NCI-H226 (cell line): ENCODE measurements at places on chromosomes 4 and X.

- DNase-seq, result no peak
These were observed 719.5 kb upstream of the SLIT2 start for GRCh38 chr4:19531906-19532848.

DNA sequence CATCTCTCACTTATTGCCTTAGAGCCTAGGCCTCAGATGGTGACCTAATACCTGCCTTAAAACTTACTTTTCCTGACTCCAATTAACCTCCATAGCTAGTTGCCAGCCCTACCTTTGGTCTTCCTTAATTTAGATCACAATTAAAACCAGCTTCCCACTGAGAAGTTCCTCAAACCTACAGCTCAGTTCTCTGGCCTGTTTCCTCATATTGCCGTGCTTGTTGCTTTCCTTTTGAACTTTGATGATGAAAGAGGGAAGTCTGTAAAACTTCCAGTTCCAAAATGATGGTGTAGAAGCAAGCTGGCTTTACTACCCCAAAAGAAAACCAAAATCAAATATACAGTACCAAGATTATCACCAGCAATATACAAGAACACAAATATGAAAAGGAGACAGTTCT is 28.9 kb upstream of the CAMK2D start:
- no peak for DNase-seq

- DNase-seq, result no peak
These were observed 63.4 kb downstream of the NUDT10 start for GRCh38 chrX:51395810-51396728.

GRCh38 chr4:120855307-120856001 is 67.1 kb downstream of the PRDM5 start:
- DNase-seq, result no peak

GRCh38 chrX:108344216-108344615 is 94.0 kb downstream of the COL4A6 start:
- DNase-seq, result no peak

GRCh38 chr4:10354225-10354624 is 103.0 kb downstream of the ZNF518B start:
- DNase-seq, result no peak

GRCh38 chr4:26239801-26240200 is 81.0 kb upstream of the RBPJ start:
- no peak for DNase-seq

- no peak for DNase-seq
These were observed 594 bp downstream of the MSMO1 start for GRCh38 chr4:165328101-165328425.

DNA sequence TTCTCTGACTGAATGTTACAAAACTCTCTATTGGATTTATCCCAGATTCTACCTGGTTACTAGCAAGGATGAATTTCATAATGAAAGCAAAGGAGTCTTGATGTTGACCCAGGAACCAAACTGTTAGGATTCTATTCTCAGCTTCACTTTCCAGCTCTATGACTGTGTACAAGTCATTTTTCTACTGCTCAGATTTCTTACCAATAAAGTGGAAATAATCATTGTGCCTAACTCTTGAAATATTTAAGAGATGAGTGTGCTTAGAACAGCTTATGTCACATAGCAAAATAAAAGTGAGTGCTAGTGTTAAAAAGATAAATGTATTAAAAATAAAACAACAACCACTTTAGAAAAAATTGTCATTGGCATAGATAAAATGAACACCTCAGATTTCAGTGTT is 45.6 kb downstream of the EPHA5 start:
- no peak for DNase-seq

GRCh38 chr4:182937268-182938204 is 20.4 kb upstream of the DCTD start:
- no peak for DNase-seq

GRCh38 chrX:112818114-112819007 is 22.3 kb downstream of the AMOT start:
- DNase-seq, result no peak

GRCh38 chr4:87031920-87032319 is 97.1 kb downstream of the AFF1 start:
- no peak for DNase-seq

DNA sequence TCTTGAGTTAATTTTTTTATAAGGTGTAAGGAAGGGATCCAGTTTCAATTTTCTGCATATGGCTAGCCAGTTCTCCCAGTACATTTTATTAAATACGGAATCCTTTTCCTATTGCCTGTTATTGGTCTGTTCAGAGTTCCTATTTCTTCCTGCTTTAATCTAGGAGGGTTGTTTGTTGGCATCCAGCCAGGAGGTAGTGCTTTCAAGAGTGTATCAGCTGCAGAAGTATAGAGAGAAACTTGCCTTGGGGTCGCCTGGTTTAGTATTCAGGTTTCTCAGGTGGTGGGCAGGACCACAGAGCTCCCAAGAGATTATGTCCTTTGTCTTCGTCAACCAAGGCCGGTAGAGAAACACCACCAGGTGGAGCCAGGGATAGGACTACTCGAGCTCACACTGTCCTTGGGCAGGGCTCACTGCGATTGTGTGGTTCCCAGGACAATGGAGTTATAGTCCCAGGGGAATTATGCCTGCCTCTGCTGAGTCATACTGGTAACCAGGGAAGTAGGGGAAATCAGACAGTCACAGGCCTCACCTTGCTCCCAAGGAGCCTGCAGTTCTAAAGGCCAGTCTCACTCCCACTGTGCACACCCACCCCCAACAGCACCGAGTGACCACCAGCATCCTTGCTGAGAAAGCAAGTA is 168.1 kb downstream of the VSIG4 start:
- no peak for DNase-seq

DNA sequence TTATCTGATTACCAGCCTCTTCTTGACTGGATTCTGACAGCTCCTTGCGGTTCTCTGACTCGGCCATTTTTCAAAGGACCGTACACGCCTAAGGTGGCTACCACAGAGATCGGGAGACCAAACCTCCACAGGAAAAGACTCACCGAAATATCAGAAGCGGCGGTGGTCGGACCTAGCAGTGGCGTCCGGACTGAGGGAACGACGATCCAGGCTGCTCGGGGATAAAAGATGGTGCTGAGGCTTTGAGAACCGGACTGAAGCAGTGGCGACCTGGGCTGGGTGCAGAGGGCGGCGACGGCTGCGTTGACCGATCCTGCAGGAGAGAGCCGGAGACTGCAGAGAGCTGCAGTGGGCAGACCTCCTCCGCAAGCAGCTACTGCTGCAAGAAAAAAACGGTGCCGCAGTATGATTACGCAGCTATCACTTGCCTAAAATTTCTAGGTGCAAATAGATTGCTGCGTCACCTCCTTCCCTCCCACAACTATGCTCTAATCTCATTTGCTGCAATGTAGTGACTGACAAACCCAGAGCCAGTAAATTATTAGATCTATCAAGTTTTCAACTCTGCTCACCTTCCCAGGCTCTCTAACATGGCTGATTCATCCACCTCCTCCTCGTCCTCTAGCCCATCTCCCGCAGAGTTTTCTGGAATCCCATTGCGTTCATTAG is at the start of gene NAP1L2:
TSS of gene NAP1L2 (minus strand) at position 426 of the 669 bp plus-strand sequence. CDS start at position 67, 359 bp downstream.
- no peak for DNase-seq

GRCh38 chr4:127188847-127189246 is 443.9 kb upstream of the INTU start:
- DNase-seq, result no peak

- DNase-seq, result no peak
These were observed 1.5 kb upstream of the DDX3X start for GRCh38 chrX:41332408-41333002.

- DNase-seq, result no peak
These were observed 45.8 kb upstream of the TMPRSS11B start for GRCh38 chr4:68291256-68291655.

DNA sequence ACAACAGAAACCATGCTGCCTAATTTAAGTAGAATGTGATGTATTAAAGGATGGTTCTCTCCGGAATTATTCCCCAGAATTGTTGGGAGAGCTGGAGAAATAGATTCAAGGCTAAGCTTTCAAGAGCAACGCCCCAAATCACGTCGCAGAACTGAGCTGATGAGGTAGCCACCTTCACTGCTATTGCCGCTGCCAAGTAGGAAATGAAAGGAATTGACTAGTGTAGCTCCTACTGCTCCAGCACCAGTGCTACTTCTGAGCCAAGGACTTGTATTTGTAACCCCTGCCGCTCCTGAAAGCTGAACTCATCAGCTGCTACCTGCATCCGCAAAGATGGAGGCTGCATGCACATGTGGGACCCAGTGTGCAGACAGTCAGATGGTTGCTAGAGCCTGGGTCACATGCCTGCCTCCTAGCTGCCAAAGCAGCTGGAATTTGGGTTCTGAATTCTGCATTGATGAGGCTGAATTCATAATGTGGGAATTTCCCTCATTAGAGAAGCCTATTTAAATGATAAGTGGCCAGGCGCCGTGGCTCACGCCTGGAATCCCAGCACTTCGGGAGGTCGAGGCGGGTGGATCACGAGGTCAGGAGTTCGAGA is 173.9 kb downstream of the PDGFRA start:
- DNase-seq, result no peak

DNA sequence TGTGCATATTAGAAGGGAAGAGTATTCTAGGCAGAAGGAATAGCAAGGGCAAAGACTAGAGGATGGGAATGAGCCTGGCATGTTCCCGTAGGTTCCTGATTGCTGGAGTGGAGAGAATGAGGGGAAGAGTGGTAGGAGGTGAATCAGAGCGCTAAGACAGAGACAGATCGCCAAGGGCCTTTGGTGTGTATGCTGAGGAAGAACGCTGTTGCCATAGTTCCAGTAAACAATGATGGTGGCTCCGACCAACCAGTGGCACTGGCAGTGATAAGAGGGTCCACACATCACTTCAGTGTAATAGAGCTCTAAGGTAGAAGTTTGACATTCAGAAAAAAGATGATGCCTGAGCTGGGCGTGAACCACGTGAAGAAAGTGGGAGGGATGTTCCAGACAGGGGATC is 966 bp downstream of the TBC1D25 start:
- DNase-seq, result no peak

DNA sequence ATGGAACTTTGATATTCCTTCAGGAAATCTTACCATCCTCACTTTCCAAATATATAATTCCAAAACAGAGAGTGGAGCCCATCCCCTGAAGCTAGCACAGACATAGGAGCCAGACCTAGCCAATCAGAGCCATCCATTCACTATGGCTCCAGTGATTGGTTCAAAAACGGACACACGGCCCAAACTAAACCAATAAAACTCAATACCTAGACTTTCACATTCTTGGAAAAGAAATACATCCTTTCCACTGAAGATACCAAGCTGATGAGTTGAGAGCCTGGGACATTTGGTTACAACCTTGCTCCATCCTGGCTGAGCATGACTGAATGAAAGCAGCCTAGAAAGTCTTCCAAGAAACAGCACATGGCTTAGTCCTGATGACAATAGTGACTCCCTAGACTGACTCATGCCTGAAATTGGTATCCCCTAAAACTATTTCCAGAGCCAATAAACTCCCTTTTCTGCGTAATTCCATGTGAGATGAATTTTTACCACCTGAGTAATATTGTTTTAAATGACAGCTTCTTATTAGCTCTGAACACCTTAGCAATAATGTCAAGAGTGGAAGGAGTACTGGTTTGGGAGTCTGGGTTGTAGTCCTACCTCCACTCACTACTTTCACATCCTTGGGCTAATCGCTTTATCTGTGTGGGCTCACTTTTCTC is 189.6 kb upstream of the LNX1 start:
- DNase-seq, result no peak

DNA sequence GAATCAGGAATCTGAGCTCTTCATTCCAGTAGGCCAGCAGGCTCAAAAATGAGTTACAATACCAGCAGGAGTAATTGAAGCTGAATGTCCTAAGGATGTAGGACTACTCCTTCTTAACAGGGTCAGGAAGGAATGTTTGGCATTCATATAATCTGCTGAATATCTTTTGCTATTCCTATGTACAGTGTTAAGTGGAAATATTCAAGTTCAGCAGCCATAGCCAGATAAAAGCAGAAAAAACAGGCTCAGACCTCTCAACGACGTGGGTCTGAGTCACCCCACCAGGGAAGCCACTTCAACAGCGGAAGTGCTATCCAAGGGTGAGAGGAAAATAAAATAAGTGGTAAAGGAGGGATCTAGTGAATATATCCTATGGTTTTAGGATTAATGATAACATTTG is 577.0 kb downstream of the SPOCK3 start:
- DNase-seq, result peak; percentile 79

- DNase-seq, result no peak
These were observed 90.5 kb downstream of the STK32B start for GRCh38 chr4:5141802-5142201.

DNA sequence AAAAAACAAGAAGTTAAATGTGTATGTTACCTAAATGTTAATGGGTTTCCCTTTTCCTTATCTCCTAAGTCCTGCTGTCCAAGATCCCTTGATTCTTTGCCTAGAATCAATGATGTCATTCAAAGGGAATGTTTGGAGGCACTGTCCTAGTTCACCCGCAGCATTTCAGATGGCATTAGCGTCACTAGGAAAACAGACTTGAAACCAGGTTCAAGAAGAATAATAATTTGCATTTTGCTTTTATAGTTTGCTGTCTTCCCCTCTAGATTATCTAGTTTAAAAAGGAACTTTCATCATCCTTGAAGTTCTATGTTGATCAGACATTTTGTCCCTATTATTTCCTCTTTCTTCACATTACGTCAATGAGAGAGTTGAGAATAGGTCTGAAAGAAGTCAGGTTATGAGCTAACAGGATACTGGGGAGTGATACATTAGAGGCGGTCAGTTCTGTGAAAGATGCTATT is 234.1 kb upstream of the PGRMC2 start:
- DNase-seq, result no peak

- DNase-seq, result no peak
These were observed 135.2 kb downstream of the STK32B start for GRCh38 chr4:5186271-5187064.

GRCh38 chrX:151536571-151536970 is 26.9 kb upstream of the PASD1 start:
- no peak for DNase-seq

DNA sequence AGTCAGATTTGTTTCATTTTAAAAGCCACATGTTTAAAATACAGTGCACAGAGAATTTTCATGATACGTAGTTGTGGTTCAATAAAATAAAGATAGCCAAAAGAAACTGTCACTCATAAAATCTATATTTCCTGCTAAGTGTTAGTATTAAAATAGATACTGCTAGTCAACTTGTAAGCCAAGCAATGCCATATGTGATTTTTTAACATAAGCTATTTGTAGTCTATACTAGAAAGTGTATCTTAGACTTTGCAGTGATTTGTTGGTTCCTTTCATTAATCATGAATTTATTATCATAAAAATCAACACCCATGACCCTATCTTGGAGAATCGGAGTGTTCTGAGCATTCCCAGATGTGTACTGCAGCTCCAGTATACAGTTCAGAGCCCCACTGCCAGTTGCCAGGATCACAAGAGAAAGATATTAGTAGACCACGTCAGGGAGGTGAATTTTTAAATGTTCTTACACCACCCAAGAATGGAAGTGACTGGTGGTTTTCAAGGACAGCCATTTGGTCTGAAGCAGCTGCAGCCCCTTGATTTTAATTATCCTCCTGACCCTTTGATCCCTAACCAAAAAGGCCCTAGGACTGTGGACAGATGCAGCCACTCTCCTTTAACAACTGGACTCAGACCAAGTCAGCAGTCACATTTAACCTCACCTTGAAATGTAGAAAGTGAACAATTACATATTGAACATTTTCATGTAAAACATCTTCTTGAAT is 163.1 kb downstream of the PALLD start:
- DNase-seq, result no peak

- DNase-seq, result no peak
These were observed 645.4 kb downstream of the BCOR start for GRCh38 chrX:39452401-39452800.
